ENCODE measurements at places on chromosomes 5 and 9.
A peak's percentile ranks its signal among the peaks of the same experiment; 100 is the strongest.

GRCh38 chr5:98514215-98514614 lies 259.2 kb upstream of the RGMB start:
- DNase-seq = no peak

GRCh38 chr5:141504216-141504615 lies 15.3 kb downstream of the PCDHGC5 start:
- no peak for DNase-seq

DNA sequence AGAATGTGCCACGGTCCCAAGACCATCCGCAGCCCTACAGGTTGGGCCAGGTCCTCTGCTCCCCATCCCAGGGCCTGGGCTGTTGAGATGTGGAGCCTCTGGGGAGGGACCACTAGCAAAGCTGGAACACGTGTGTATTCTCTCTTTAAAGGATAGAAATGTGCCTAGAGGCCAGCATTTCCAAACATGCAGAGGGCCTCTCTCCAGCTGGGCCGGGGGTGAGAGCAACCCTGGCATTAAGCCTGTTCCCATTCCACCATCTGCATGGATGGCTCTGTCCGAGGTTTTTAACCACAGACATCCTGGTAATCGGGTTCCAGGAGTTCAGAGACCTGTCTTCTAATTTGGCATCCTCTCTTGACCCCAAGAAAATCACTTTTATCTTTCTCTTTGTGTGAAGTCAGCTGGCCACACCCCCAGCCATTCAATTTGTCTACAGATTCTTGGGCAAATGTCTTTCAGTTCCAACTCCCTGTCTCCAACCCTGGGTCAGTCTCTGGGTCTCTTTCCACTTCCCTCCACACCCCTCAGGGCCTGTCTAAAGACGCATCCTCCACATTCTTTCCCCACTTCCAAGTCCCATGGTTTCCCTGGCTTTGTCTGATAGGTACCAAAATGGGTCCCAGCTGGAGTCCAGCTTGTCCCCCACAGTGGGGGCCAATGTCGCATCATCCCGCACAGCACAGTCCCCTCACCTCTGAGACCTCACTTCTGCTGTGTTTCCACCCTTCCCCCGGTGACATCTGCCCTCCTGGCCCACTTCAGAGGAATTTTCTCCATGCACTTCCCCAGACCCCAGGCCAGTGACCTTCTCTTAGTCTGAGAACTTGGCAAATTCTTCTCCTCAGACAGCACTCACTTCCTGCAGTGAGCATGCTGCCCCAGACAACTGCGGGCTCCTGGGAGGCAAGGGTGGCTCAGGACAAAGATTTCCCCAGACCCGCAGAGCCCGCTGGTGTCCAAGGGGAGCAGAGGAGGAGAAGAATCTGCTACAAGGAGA lies 56.8 kb downstream of the PTPDC1 start:
- no peak for DNase-seq

- DNase-seq = no peak
Observed at GRCh38 chr5:92863666-92864065, 717.4 kb downstream of the NR2F1-AS1 start.

- no peak for DNase-seq
Observed at GRCh38 chr5:174292348-174292747, 246.8 kb downstream of the NSG2 start.

DNA sequence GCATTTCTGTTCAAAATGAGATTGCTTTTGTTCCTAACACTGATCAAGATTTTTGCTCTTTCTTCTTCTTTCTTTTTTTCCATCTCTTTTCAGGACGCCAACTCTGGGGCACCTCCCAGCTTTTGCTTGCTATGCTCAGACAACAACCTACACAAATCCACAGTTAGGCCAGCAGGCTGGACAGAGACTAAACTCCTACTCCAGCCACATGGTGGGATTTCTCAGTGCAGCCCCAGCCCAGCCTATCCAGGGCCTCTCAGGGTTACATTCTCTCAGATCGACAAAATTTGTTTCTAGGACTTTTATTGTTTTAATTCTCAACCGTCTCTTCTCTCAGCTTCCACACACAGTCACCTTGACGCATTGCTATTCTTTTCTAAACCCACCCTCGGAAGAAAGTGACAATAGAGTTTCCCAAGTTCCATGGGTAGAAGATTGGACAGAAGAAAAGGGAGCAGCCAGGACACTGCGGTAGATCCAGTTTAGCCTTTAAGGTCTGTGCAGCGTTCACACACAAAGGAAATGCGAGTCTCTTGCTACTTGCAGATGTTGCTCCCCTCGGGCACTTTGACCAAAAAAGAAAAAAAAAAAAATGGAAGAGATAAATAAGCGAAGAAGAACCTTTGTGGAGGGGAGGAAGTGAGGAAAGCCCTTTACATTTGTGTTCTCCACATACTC lies 588.6 kb upstream of the GRAMD2B start:
- DNase-seq = no peak

GRCh38 chr9:81687521-81688261 lies 1.7 kb downstream of the TLE1 start:
- no peak for DNase-seq

DNA sequence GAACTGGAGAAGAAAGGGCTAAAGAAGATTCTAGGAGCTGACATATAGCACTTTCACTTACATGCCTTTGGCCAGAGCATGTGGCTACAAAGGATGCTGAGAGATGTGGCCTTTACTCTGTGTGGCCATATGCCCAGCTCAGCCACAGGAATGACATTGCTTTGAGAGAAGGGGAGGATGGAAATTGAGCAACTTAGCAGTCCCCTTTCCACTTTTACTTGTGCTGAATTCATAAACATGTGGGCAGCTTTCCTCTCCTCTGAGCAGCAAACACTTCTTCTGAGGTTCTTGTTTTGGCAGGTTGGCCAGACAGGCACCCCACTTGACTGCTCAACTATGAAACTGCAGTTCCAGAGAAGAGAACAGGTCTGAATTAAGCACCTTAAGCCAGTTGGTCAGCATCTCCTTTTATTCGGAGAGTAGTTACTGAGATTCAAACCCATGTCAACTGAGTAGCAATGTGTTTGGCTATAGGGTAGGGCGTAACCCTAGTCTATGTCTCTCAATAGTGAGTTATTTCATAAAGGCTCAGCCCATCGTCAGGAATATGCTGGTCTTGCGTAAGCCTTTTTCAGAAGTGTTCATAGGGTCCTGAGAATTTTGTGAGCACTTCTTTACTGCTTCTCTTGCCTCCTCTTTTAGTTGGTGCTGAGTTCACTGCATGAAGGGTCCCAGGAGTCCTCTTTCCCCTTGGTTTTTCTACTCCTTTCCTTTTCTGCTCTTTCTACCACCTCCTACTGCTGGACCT lies 134.5 kb downstream of the PALM2AKAP2 start:
- DNase-seq = no peak

DNA sequence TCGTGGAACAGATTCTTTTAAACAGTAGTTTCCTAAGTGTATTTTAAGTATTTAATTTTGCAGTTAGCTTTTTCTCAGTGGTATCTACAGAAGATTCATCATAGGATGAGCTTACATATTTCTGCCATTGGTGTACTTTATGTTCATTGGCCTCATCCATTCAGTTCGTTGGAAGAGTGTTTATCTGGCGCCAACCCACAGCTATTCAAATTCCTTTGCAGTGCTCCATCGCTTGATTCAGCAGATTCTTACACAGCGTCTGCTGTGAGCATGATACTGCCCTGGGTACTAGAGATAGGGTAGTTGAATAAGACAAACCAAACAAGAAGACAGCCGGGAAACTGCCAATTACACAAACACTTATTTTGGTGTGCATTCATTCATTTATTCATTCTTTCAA lies 55.1 kb downstream of the NUP214 start:
- DNase-seq = no peak

- DNase-seq = no peak
Observed at GRCh38 chr5:172717481-172718195, 53.4 kb downstream of the DUSP1 start.

DNA sequence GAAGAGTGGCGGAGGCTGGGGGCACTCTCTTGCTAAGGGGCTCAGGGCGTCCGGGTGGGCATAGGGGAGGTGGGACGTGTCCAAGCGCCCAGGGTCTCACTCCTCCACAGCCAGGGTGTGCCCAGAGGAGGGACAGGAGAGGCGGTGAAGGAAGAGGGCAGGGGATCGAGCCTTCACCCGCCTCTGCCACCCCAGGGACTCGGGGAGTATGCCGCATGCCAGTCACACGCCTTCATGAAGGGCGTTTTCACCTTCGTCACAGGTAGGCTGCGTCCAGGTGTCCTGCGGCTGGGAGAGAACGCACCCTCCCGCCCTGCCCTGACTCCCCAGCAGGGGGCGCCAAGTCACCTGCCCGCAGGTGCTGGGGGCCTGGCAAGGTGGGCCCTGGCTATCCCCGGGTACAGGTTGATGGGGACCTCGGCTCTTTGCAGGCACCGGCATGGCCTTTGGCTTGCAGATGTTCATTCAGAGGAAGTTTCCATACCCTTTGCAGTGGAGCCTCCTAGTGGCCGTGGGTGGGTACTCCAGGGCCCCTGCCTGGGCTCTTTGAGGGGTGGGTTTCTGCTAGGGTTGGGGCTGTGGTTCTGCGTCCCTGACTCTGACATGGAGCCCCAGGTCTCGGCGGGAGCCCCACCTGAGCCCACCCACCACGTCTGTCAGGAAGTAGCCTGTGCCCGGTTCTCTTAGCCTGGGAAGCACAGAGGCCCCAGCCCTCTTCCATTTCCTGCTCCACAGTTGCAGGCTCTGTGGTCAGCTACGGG lies 552 bp downstream of the TMEM141 start:
- DNase-seq = peak; percentile 38

GRCh38 chr5:87151547-87151946 lies 116.1 kb upstream of the RASA1 start:
- DNase-seq = no peak

GRCh38 chr9:19936598-19936997 lies 147.8 kb upstream of the SLC24A2 start:
- DNase-seq = no peak

DNA sequence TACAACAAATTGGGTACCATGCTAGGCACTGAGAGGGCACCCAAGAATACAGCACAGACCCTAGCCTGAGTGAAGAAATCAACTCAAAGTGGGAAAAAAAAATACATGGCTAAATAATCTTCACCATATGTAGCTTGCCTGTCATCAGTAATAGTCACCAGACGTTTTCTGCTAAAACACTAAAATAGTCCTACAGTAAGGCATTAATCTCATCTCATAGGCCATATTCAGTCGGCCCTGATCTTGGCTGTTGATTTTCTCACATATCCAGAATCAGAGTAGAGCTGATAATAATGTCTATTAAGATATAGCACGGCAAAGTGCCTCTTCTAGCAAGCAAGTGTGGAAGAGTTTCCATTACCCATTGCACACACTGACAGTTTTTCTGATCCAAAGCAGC lies 322.1 kb upstream of the SLC30A5 start:
- no peak for DNase-seq
